Left lung (tissue), 14 donors: ENCODE measurements at places on chromosomes 12 and 14. TPM values are rescaled to one million over a fixed set of nuclear protein-coding genes. Genes with fewer than 3 reads are reported as not detected.

DNA sequence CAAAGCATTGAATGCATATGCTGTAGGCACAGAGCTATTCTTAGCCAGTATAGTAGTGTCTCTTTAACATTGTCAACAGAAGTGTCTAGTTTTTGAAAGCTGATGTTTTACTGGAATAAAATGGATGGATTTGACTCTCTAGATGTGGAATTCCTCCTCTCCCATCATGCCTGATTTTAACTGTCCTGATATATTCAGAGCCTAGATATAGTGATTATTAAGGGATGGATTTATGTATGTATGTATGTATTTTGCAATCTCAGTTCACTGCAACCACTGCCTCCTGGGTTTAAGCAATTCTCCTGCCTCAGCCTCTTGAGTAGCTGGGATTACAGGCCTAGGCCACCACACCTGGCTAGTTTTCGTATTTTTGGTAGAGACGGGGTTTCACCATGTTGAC lies 144.8 kb upstream of the NAV3 start:
- no peak for DNase-seq
- H3K4me3 ChIP-seq = no peak overlapping the region
- no peaks in the 10 kb centered on the region for H3K27me3 ChIP-seq
- H3K27ac ChIP-seq = no peak overlapping the region
- no peaks in the 10 kb centered on the region for H3K4me1 ChIP-seq
- H3K36me3 ChIP-seq = no peaks in the 10 kb centered on the region

- no peaks in the 10 kb centered on the region for H3K36me3 ChIP-seq
- H3K4me1 ChIP-seq = no peaks in the 10 kb centered on the region
- no peak overlapping the region for H3K27ac ChIP-seq
Measured at GRCh38 chr14:104582005-104582404, 2.4 kb downstream of the C14orf180 start.

DNA sequence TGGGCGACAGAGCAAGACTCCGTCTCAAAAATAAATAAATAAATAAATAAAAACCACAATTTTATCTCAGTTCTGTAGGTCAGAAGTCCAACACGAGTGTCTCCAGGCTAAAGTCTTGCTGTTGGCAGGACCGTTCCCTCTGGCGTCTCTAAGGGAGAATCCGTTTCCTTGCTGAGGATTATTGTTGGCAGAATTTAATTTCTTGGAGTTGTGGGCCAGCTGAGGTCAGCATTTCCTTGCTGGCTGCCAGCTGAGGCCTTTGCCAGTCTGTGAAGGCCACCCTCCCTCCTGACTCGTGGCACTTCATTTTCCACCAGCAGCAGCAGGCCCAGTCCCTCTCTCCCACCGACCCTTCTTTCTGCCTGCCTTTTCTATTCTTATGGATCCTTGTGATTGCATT lies 17.2 kb downstream of the PSMC1 start:
- no peak for DNase-seq
- H3K27ac ChIP-seq = no peak overlapping the region
- no peaks in the 10 kb centered on the region for H3K27me3 ChIP-seq

DNA sequence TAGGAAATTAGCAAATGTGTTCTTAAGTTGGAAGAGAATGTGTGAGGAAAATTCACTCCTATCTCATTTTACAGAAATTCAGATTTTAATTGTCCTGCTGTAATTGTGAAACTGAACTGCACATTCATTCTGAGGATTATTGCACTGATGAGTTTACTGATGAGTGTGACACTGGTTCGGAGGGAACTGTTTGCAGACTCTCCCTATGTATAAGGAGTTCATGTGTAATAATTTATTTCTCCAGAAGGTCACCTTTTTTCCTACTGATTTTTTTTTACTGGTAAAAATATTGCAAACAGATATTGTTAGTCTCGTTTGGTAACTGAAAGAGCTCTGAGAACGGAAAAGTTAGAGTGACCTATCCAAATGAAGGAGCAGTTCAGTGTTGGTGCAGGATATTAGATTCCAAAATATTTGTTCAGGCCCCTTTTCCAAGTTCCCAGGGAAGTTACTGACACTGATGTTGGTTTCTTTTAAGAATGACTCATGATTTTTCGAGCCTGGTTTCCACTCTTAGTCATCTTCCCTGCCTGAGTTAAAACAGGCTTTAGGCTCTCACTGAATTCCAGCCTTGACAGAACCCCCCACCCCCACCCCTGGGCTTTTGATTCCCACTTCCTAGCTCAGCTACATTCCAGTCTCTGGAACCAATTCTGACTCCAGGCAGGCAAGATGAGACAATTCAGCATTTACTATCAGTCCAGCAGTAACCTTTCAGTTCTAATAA lies 18.4 kb downstream of the ANO6 start:
- peak overlapping the region; percentile 73 for H3K27ac ChIP-seq
- H3K36me3 ChIP-seq = no peaks in the 10 kb centered on the region
- H3K4me3 ChIP-seq = no peak overlapping the region
- H3K4me1 ChIP-seq = peaks cover 57% of the 10 kb centered on the region

- no peak overlapping the region for H3K4me3 ChIP-seq
- no peak for DNase-seq
- no peaks in the 10 kb centered on the region for H3K27me3 ChIP-seq
- H3K27ac ChIP-seq = no peak overlapping the region
Measured at GRCh38 chr14:50598765-50599164, 38.8 kb downstream of the ATL1 start.

- DNase-seq = no peak
- H3K4me1 ChIP-seq = no peaks in the 10 kb centered on the region
- H3K27me3 ChIP-seq = no peaks in the 10 kb centered on the region
- no peak overlapping the region for H3K27ac ChIP-seq
- H3K36me3 ChIP-seq = no peaks in the 10 kb centered on the region
- H3K4me3 ChIP-seq = no peak overlapping the region
Measured at GRCh38 chr14:67079846-67080245, 109.4 kb upstream of the GARIN2 start.

- H3K4me1 ChIP-seq = no peaks in the 10 kb centered on the region
- DNase-seq = no peak
- no peak overlapping the region for H3K27ac ChIP-seq
- H3K27me3 ChIP-seq = no peaks in the 10 kb centered on the region
- H3K36me3 ChIP-seq = no peaks in the 10 kb centered on the region
Measured at GRCh38 chr12:30784508-30784907, 29.8 kb upstream of the CAPRIN2 start.

DNA sequence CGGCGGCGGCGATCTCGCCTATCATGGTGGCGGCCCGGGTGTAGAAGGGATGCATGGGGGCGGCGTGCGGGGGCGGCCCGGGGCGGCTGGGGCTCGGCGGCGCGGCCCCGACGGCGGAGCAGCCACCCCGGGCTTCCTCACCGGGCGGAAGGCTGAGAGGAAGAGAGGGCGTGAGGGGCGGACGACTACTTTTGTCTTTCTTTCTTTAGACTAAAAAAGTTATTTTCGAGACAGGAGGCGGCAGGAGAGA lies 240 bp downstream of the BTG1 start:
- H3K4me1 ChIP-seq = peaks cover 21% of the 10 kb centered on the region
- DNase-seq = no peak
- H3K27me3 ChIP-seq = no peaks in the 10 kb centered on the region

DNA sequence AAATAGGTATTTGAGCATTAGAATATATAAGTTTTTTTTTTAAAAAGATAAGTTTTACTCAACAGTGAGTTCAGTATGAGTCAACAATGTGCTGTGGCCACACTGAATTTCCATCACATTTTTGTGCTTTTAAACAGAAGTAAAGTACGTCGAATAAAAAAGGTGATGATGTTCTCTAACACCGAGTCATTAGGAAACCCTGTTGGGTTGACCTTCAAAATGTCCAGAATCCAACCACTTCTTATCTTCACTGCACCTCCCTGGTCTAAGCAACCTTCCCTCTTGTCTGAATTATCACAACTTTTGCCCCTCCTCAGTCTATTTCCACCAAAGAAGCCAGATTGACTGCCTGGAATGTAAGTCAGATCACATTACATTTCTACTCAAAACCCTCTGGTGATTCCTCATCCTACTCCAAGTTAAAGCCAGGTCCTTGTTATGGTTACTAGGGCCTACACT lies 43.0 kb upstream of the SYCP3 start:
- H3K4me3 ChIP-seq = no peak overlapping the region
- no peak for DNase-seq
- H3K36me3 ChIP-seq = no peaks in the 10 kb centered on the region
- H3K4me1 ChIP-seq = no peaks in the 10 kb centered on the region
- H3K27ac ChIP-seq = no peak overlapping the region

- no peaks in the 10 kb centered on the region for H3K4me1 ChIP-seq
- H3K27me3 ChIP-seq = no peaks in the 10 kb centered on the region
- H3K4me3 ChIP-seq = no peak overlapping the region
- no peaks in the 10 kb centered on the region for H3K36me3 ChIP-seq
Measured at GRCh38 chr12:87304406-87304805, 724.8 kb downstream of the C12orf50 start.

GRCh38 chr14:104086661-104087461 lies 1.4 kb downstream of the ASPG start:
- DNase-seq = no peak
- peaks cover 66% of the 10 kb centered on the region for H3K27me3 ChIP-seq
- H3K27ac ChIP-seq = no peak overlapping the region
- no peaks in the 10 kb centered on the region for H3K36me3 ChIP-seq

- no peaks in the 10 kb centered on the region for H3K36me3 ChIP-seq
- no peaks in the 10 kb centered on the region for H3K4me1 ChIP-seq
- DNase-seq = no peak
- H3K4me3 ChIP-seq = no peak overlapping the region
Measured at GRCh38 chr12:115240251-115240650, 556.3 kb upstream of the TBX3 start.

- no peak overlapping the region for H3K27ac ChIP-seq
- H3K27me3 ChIP-seq = no peaks in the 10 kb centered on the region
- no peak overlapping the region for H3K4me3 ChIP-seq
- DNase-seq = no peak
- H3K4me1 ChIP-seq = peaks cover 60% of the 10 kb centered on the region
Measured at GRCh38 chr12:51247523-51248206, 9.0 kb downstream of the DAZAP2 start.

- H3K27me3 ChIP-seq = peaks cover 34% of the 10 kb centered on the region
- no peak for DNase-seq
- H3K36me3 ChIP-seq = no peaks in the 10 kb centered on the region
- H3K4me1 ChIP-seq = peaks cover 8% of the 10 kb centered on the region
- no peak overlapping the region for H3K4me3 ChIP-seq
- H3K27ac ChIP-seq = no peak overlapping the region
Measured at GRCh38 chr12:115452751-115453281, 768.8 kb upstream of the TBX3 start.

- H3K27ac ChIP-seq = no peak overlapping the region
- no peaks in the 10 kb centered on the region for H3K27me3 ChIP-seq
- no peaks in the 10 kb centered on the region for H3K4me1 ChIP-seq
- no peaks in the 10 kb centered on the region for H3K36me3 ChIP-seq
- DNase-seq = no peak
Measured at GRCh38 chr14:64035143-64035542, 182.3 kb downstream of the SYNE2 start.

- no peaks in the 10 kb centered on the region for H3K36me3 ChIP-seq
- H3K27me3 ChIP-seq = no peaks in the 10 kb centered on the region
- H3K4me3 ChIP-seq = no peak overlapping the region
- no peak overlapping the region for H3K27ac ChIP-seq
- no peaks in the 10 kb centered on the region for H3K4me1 ChIP-seq
- no peak for DNase-seq
Measured at GRCh38 chr12:104414581-104415341, 42.0 kb upstream of the CHST11 start.

GRCh38 chr14:68834816-68835215 lies 41.9 kb upstream of the ZFP36L1 start:
- H3K27me3 ChIP-seq = no peaks in the 10 kb centered on the region
- no peaks in the 10 kb centered on the region for H3K4me1 ChIP-seq
- no peak for DNase-seq
- no peak overlapping the region for H3K4me3 ChIP-seq

GRCh38 chr12:6548966-6549683 lies 6.7 kb downstream of the IFFO1 start:
- peak overlapping the region; percentile 23 for H3K4me3 ChIP-seq
- H3K36me3 ChIP-seq = peaks cover 59% of the 10 kb centered on the region
- H3K4me1 ChIP-seq = peaks cover 25% of the 10 kb centered on the region
- no peaks in the 10 kb centered on the region for H3K27me3 ChIP-seq
- no peak for DNase-seq
- H3K27ac ChIP-seq = peak overlapping the region; percentile 95

DNA sequence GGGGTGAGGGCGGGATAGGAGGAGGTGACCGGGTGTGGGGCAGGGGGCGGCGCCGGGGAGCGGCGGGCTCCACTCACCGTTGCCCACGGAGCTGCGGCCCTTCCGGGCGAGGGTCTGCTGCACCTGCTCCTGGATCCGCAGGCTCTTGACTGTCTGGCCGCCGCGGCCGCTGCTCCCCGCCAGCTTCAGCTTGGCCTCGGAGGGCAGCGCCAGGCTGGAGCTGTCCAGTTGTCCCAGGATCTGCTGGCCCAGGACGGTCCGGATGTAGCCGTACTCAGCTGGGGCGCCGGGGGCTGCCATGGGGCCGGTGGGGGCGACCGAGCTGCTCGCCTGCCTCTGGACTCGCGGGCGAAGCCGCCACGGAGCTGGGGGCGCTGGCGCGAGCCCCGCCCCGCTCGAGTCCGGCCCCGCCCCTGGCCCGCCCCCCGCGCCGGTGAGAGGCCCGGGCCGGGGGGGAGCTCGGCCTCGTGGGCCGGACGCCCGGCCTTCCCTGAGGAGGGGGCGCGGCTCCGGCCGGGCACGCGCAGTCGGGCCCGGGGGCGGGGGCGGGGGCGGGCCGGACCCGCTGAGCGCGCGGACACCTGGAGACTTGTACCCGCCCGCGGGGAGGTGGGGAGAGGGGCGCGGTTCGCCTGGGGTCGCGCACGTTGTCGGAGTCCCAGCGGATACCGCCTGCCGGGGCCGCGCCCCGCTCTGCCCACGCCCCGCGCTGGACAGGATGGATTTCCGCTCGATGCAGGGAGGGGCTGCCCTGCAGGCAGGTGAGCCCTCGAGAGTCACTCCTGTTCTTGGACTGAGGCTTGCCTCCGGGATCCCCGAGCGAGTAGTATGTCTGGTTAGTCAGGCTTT lies at the start of gene PKP2:
TSS of gene PKP2 (minus strand) at position 346 of the 849 bp plus-strand sequence. CDS start at position 300, 46 bp downstream.
- DNase-seq = peak; percentile 65
- H3K4me3 ChIP-seq = peak within 1 kb of the TSS; percentile 53
- peaks cover 30% of the 10 kb centered on the region for H3K27me3 ChIP-seq
- no peak within 1 kb of the TSS for H3K27ac ChIP-seq

- no peaks in the 10 kb centered on the region for H3K27me3 ChIP-seq
- H3K4me3 ChIP-seq = no peak overlapping the region
- no peak overlapping the region for H3K27ac ChIP-seq
- peak; percentile 16 for DNase-seq
- H3K4me1 ChIP-seq = peaks cover 4% of the 10 kb centered on the region
Measured at GRCh38 chr12:22729957-22730443, 105.0 kb downstream of the ETNK1 start.

ITPK1 gene
- total RNA-seq = 108 TPM

CCDC196 gene
- not detected for total RNA-seq

GLT1D1 gene
- 1.0 TPM for total RNA-seq

KRT73 gene
- total RNA-seq = not detected

FAM216A gene
- total RNA-seq = 5.6 TPM

CCDC184 gene
- total RNA-seq = 0.73 TPM

SRRM4 gene
- not detected for total RNA-seq

LRRC9 gene
- total RNA-seq = not detected

RNASE3 gene
- 1.1 TPM for total RNA-seq

MSRB3 gene
- 50.5 TPM for total RNA-seq

TAMALIN gene
- total RNA-seq = 30.6 TPM

ACRBP gene
- total RNA-seq = 4.9 TPM

GLT8D2 gene
- 19.2 TPM for total RNA-seq
